Activated T-cell treated with anti-CD3 and anti-CD28 coated beads, Interleukin-2, amount 50 U/mL, for 24 hours (primary cell): ENCODE measurements at places on chromosomes 16 and 17.

GRCh38 chr17:5785867-5786509 lies 201.7 kb upstream of the NLRP1 start:
- H3K36me3 ChIP-seq, result no peaks in the 10 kb centered on the region
- H3K27ac ChIP-seq, result no peak overlapping the region
- no peaks in the 10 kb centered on the region for H3K4me1 ChIP-seq
- no peak for DNase-seq
- H3K27me3 ChIP-seq, result peaks cover 43% of the 10 kb centered on the region
- H3K4me3 ChIP-seq, result no peak overlapping the region

- no peak for DNase-seq
- H3K27ac ChIP-seq, result no peak overlapping the region
- H3K4me1 ChIP-seq, result no peaks in the 10 kb centered on the region
- H3K36me3 ChIP-seq, result no peaks in the 10 kb centered on the region
These were observed 37.7 kb upstream of the CCDC182 start for GRCh38 chr17:57782647-57783337.

DNA sequence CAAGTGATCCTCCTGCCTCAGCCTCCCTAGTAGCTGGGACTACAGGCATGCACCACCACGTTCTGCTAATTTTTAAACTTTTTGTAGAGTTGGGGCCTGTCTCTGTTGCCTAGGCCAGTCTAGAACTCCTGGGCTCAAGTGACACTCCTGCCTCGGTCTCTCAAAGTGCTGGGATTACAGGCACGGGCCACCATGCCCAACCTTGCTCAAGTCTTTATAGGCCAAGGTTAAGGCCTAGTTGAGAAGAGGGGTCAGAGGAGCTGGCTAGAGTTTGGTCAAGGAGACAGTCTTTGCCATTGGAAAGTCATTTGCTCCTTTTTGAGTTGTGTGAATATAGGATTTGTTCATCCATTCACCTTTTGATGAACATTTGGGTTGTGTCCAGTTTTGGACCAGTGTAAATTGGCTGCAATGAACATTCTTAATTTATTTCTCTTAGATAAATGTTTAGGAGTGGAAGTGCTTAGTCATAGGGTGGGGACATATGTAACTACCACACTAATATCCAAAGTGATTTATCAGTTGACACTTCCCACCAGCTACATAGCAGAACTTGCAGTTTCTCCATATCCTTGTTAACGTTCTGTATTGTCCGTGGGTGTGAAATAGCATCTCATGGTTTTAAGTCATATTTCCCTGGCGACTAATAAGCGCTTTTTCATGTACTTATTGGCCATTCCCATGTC lies 30.7 kb upstream of the ARHGAP17 start:
- no peak for DNase-seq
- no peaks in the 10 kb centered on the region for H3K27me3 ChIP-seq
- H3K4me1 ChIP-seq, result peaks cover 44% of the 10 kb centered on the region
- H3K4me3 ChIP-seq, result no peak overlapping the region
- no peaks in the 10 kb centered on the region for H3K36me3 ChIP-seq
- H3K27ac ChIP-seq, result peak overlapping the region; percentile 44

GRCh38 chr16:85454171-85454872 lies 158.8 kb upstream of the GSE1 start:
- peaks cover 20% of the 10 kb centered on the region for H3K4me1 ChIP-seq
- no peak overlapping the region for H3K27ac ChIP-seq
- H3K27me3 ChIP-seq, result no peaks in the 10 kb centered on the region

DNA sequence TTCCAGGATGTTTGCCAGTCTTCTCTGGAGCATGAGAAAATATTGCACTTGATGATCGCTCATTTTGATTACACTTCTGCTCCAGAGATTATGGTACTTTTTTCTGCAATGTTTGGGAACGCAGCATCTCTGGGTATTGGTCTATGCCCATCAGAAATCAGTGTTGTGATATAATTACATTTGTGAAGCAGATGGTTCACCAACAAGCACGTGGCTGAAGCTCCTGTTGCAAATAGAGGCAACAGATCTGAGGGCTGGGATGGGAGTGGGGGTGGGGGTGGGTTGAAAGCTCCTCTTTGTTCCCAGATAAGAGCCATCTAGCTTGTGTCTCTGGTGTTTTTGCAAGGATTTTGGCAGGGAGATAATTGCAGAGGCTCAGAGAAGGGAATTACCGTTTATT lies 252.3 kb downstream of the SHISA9 start:
- H3K4me1 ChIP-seq, result no peaks in the 10 kb centered on the region
- DNase-seq, result no peak
- H3K27me3 ChIP-seq, result no peaks in the 10 kb centered on the region

DNA sequence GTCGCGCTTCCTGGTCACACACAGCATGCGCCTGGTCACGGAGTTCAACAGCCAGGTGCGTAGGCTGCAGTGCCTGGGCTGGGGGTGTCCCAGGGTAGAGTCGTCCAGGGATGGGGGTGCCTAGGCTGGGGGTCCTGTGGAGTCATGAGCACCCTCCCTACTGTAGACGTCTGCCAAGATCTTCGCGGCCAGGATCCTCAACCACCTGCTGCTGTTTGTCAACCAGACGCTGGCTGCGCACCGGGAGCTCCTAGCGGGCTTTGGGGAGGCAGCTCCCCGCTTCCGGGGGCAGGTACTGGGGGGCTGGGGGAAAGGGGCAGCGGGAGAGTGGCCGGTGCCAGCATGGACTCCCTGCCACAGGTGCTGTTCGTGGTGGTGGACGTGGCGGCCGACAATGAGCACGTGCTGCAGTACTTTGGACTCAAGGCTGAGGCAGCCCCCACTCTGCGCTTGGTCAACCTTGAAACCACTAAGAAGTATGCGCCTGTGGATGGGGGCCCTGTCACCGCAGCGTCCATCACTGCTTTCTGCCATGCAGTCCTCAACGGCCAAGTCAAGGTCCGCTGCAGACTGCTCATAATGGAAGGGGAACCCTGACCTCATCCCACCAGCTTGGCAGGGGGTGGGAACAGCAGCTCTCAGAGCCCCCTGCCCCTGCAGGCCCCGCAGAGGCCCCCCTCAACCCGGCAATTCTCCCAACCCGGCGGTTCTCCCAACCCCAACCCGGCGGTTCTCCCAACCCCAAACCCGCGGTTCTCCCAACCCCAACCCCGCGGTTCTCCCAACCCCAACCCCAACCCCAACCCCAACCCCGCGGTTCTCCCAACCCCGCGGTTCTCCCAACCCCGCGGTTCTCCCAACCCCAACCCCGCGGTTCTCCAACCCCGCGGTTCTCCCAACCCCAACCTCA lies 2.4 kb downstream of the PDIA2 start:
- peaks cover 9% of the 10 kb centered on the region for H3K27me3 ChIP-seq
- no peak for DNase-seq
- no peak overlapping the region for H3K4me3 ChIP-seq
- no peak overlapping the region for H3K27ac ChIP-seq
- H3K4me1 ChIP-seq, result peaks cover 2% of the 10 kb centered on the region
- peaks cover 32% of the 10 kb centered on the region for H3K36me3 ChIP-seq

GRCh38 chr17:81084680-81085419 lies 49.9 kb downstream of the BAIAP2 start:
- DNase-seq, result no peak
- H3K36me3 ChIP-seq, result no peaks in the 10 kb centered on the region
- no peaks in the 10 kb centered on the region for H3K27me3 ChIP-seq
- no peak overlapping the region for H3K27ac ChIP-seq
- H3K4me3 ChIP-seq, result no peak overlapping the region

DNA sequence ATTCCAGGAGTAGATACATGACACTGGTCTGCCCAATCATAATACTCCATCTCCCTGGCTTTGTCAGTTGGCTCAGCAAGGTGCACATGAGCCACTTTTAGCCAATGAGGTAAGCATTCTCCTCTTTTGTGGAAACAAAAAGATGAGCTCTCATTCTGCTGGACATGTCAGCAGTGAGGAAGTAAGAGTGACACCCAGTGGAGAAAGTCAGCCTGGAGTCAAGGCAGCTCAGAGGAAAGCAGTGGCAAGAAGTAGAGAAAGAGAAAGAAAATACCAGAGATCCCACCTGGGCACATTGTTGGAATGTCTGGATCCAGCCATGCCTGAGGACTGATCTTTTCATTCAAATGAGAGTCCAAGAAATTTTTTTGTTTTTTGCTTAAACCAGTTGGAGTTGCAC lies 496.9 kb upstream of the C16orf82 start:
- no peaks in the 10 kb centered on the region for H3K4me1 ChIP-seq
- no peaks in the 10 kb centered on the region for H3K36me3 ChIP-seq
- no peak overlapping the region for H3K27ac ChIP-seq
- H3K27me3 ChIP-seq, result peaks cover 20% of the 10 kb centered on the region
- H3K4me3 ChIP-seq, result no peak overlapping the region

- no peak for DNase-seq
- H3K4me1 ChIP-seq, result peaks cover 4% of the 10 kb centered on the region
- no peak overlapping the region for H3K4me3 ChIP-seq
These were observed 1.2 kb downstream of the FADS6 start for GRCh38 chr17:74892013-74892841.

DNA sequence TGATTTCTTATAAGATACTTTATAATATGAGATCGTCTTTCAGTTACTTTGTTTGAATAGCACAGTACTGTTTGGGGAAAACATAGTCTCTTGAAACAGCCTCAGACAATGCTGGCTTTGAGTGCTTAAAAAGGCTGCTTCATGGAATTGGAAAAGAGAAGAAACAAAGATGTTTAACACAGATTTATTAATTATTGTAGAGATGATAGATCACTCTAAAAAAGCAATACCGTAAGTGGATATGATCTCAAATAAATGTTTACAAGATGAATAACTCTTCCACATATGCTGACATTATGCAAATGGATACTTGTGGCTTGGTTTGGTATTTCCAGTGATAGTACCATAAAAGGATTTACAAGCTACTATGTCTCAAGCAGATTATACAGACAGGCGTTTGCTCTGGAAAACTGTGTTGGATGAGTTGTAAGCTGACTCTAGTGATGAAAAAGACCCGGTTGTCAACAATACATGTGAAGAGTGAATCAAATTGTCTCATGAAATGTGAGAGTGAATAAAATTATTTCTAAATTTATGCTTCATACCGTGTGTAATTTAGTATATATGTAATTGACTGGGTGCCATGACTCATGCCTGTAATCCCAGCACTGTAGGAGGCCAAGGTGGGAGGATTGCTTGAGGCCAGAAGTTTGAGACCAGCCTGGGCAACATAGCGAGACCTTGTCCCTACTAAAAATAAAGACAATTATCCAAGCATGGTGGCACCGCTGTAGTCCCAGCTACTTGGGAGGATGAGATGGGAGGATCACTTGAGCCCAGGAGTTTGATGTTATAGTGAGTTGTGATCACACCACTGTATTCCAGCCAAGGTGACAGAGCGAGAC lies 105.4 kb downstream of the FTO start:
- H3K27me3 ChIP-seq, result no peaks in the 10 kb centered on the region
- H3K4me3 ChIP-seq, result no peak overlapping the region
- no peak for DNase-seq
- peaks cover 42% of the 10 kb centered on the region for H3K36me3 ChIP-seq
- no peak overlapping the region for H3K27ac ChIP-seq

- H3K36me3 ChIP-seq, result peaks cover 66% of the 10 kb centered on the region
- H3K4me3 ChIP-seq, result no peak overlapping the region
- no peak for DNase-seq
- peaks cover 4% of the 10 kb centered on the region for H3K4me1 ChIP-seq
- no peak overlapping the region for H3K27ac ChIP-seq
These were observed 40.6 kb upstream of the AQP8 start for GRCh38 chr16:25176136-25176535.

- H3K36me3 ChIP-seq, result no peaks in the 10 kb centered on the region
- DNase-seq, result no peak
- peaks cover 5% of the 10 kb centered on the region for H3K27me3 ChIP-seq
- no peaks in the 10 kb centered on the region for H3K4me1 ChIP-seq
- H3K27ac ChIP-seq, result no peak overlapping the region
- H3K4me3 ChIP-seq, result no peak overlapping the region
These were observed 7.3 kb upstream of the CPHXL start for GRCh38 chr16:75733305-75734211.

- H3K4me3 ChIP-seq, result no peak overlapping the region
- no peak overlapping the region for H3K27ac ChIP-seq
These were observed 8.1 kb upstream of the CMTR2 start for GRCh38 chr16:71297341-71297634.

DNA sequence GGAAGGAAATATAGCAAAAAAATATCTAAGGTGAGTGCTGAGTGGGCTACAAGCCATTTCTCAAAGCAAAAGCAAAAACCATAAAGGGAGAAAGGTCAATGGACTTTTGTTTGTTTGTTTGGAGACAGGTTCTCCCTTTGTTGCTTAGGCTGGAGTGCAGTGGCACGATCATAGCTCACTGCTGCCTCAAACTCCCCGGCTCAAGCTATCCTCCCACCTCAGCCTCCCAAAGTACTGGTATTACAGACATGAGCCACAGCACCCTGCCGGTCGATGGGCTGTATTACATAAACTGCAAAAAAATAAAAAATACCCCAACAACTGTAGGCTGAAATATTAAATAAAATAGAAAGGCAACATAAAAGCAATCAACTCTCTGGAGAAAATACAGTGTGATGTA lies 3.5 kb upstream of the RBBP6 start:
- no peaks in the 10 kb centered on the region for H3K27me3 ChIP-seq
- peaks cover 12% of the 10 kb centered on the region for H3K4me1 ChIP-seq
- peaks cover 11% of the 10 kb centered on the region for H3K36me3 ChIP-seq
- H3K4me3 ChIP-seq, result no peak overlapping the region
- no peak for DNase-seq
- no peak overlapping the region for H3K27ac ChIP-seq

GRCh38 chr17:80745183-80745582 lies 200.5 kb downstream of the RPTOR start:
- H3K4me1 ChIP-seq, result peaks cover 44% of the 10 kb centered on the region
- no peak overlapping the region for H3K27ac ChIP-seq
- H3K36me3 ChIP-seq, result peaks cover 42% of the 10 kb centered on the region
- no peak overlapping the region for H3K4me3 ChIP-seq

DNA sequence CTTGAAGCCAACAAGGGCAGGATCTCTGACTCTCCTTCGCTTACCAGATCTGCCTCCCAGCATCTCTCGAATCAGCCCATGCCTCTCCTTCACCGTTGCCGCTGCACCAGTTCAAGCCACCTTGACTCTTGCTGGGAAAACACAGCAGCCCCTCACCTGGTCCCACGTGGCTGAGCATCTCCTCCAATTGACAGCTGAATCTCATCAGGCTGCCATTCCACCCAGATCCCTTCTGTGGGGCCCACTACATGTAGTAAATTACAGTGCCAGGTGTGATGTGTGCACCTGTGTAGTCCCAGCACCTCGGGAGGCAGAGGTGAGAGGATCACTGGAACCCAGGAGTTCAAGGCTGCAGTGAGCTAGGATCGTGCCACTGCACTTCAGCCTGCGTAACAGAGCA lies 37.8 kb upstream of the C16orf78 start:
- H3K36me3 ChIP-seq, result no peaks in the 10 kb centered on the region

GRCh38 chr16:84633622-84634021 lies 14.7 kb upstream of the KLHL36 start:
- no peak for DNase-seq
- no peak overlapping the region for H3K27ac ChIP-seq
- peaks cover 3% of the 10 kb centered on the region for H3K27me3 ChIP-seq
- peaks cover 27% of the 10 kb centered on the region for H3K4me1 ChIP-seq
- no peaks in the 10 kb centered on the region for H3K36me3 ChIP-seq
- no peak overlapping the region for H3K4me3 ChIP-seq

- peaks cover 12% of the 10 kb centered on the region for H3K4me1 ChIP-seq
- no peak overlapping the region for H3K4me3 ChIP-seq
These were observed 606.2 kb downstream of the WWOX start for GRCh38 chr16:78705694-78706093.

- H3K4me3 ChIP-seq, result no peak overlapping the region
- peaks cover 64% of the 10 kb centered on the region for H3K27me3 ChIP-seq
- no peaks in the 10 kb centered on the region for H3K36me3 ChIP-seq
- DNase-seq, result no peak
These were observed 10.0 kb downstream of the BTBD17 start for GRCh38 chr17:74351552-74352210.
